ENCODE measurements at places on chromosomes 1 and 21.

GRCh38 chr1:12189328-12189682 lies 22.5 kb downstream of the TNFRSF1B start:
- DNase-seq = no peak

- no peak for DNase-seq
These were observed 123.9 kb upstream of the PPP2R5A start for GRCh38 chr1:212161231-212161781.

GRCh38 chr1:202798792-202799331 lies 9.4 kb downstream of the KDM5B start:
- DNase-seq = no peak

DNA sequence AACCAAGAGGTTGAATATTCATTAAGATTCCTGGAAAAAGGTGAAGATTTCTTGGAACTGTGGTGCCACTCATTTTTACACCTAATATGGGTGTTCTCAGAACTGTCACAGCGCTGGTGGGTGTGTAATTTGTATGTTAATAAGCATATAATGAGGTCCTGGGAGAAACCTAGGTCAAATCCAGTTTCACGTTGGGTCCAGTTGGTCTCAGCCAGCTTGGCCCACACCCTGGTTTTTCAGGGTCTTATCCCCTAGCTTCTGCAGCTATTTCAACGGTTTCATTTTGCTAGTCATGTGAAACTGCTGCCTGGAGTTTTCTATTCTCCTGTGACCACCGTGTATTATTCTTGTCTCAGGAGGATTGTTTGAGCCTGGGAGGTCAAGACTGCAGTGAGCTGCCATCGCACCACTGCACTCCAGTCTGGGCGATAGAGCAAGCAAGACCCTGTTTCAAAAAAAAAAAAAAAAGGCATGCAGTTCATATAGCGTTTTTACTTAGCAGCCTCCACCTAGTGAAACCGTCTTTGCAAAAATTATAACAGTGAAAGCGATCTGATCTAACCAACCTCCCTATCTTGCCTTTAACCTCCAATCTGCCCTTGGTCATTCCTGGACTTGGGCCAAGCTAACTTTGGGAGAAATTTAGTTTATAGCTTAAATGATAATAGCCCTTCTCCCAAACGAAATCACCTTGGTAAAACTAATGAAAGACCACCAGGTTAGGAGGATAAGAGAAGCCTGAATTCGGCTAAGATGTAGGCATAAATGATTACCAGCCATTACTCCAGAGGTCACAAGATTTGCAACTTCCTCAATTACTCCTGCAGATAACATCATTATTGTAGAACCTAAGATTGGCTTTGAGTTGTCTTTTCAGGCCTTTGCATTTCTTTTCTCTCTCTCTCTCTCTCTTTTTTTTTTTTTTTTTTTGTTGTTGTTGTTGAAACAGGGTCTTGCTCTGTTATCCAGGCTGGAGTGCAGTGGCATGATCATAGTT lies 44.0 kb downstream of the PTAFR start:
- no peak for DNase-seq

DNA sequence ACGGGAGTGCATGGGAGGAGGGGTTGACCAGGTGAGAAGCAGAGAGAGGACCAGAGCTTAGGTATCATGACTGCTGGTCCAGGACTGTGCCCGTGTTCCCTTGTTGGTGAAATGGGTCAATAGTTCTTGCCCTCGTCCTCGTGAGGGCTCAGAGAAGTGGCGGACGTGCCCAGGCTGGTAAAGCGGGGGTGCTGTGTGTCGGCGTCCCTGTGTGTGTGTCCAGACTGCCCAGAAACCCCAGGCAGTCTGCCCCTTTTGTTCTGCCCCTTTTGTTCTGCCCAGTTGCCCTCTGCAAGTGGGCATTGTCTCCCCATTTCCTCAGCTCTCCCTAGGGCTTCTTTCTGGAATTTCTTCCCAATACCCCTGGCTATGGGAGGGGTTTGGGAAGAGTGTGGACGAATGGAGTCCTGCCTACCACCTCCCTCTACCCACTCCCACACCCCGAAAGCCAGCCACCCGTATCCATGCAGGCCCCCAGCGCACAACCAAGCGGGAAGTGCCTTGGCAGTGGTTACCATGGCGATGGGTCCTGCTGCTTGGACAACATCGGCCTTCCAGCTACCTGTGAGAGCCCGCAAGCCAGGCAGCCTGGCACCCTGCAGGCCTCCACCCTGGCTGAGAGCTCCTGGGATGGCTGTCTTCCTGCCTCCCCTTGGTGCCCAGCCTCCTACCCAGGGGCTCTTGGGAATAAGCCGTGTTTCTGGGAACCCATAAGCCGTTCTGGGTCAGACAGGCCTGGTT lies 34.7 kb downstream of the ACOT11 start:
- DNase-seq = no peak

DNA sequence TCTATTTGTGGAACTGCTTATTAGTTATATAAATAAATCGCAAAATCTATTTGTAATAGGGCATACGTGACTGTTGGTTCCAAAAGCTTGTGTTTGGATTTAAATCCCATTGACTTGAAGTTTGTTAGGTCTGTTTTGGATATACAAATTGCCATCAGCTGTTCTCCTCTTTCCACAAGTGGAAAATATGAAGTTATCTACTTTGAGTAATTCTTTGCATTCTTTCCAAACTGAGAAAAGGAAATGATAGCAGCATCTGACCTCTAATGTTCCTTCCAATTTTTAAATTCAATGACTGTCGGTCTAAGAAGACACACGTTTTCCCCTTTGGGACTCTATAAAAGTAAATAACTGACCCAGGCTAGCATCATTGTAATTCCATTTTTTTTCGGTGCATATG lies 165.7 kb upstream of the SGIP1 start:
- DNase-seq = no peak

DNA sequence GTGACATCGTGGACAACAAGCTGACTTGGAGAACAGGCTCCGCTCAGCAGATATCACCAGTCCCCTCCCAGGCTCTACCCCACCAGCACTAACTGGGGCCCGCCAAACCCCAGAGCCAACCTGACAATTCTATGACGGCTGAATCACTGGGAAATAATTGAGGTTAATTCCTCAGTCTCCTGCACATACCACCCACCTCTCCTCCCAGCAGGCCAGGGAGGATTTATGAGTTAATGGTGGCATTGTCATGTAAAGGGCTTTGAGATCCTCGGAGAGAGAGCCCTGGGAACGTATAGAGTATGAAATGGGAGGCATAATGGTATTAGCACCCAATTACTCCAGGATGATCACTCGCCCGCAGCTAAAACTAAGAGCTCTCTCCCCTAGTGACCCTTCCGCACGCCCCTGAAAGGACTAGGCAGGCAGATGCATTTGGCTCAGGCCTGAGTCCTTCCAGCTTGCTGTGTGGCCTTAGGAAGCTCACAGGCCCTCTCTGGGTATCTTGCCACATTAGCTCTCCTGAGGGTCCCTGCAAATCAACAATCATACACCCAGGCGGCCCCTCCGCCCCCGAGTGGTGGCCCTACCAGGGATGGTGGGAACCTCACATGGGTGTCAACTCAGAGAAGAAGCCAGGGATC lies 27.3 kb upstream of the PAX7 start:
- no peak for DNase-seq

DNA sequence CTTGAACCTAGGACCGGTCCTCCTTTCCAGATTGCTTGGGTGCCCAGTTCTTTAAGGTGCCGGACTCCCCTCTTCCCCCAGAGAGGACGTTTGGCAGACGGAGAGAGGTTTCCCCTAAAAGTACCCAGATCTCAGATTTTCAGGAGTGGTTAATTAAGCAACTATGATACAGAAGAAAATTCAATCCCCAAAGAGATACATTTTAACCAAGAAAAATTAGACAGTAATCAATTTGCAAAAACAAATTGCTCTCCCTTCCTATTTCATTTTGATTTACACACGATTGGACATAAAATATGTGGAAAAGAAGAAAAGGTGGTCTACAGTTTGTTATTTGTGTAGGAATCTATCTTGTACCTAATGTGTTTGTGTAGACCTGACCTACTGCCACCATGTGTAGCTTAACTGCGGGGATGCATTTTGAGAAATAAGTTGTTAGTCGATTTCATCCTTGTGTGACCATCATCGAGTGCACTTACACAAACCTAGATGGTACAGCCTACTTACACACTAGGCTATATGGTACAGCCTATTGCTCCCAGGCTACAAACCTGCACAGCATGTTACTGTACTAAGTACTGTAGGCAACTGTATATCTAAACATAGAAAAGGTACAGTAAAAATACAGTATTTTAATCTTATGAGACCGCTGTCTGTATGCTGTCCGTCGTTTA lies 755 bp downstream of the RPAP2 start:
- DNase-seq = no peak
